ENCODE measurements at places on chromosomes 3 and 15.

DNA sequence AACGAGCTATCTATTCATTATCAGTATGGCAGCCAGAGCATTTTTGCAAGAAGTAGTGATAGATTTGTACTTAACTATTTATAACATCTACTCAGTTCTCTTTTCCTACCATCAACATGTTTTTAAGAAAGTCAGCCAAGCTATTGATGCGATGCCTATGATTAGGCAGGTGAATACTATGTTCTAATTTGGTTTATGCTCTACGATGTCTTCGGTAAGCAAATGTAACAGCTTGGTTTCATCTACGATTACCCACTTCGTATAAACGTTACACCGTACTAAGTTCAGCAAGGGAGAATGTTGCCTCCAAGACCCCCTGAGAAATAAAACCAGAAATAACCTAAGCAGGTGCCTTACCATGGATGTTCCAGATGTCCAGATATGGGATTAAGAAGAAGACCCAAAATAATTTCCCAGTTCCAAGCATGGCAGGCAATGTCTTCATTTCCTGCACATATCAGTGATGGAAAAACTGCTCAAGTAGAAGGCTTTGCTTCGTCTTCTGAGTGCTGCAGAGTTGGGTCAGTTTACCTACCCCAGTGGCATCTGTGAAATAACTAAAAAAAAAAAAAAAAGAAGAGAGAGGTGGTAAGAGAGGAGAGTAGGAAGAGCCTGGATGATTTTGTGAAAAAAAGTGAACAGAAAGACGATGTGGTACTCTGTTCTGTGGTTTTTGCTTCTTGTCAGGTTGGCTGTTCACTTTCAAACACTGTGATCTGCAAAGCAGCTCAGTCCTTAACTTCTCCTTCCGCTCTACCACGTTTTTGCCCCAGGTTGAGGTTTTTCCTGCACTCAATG, at the start of gene BTLA:
TSS of gene BTLA (minus strand) at position 559 of the 798 bp plus-strand sequence. CDS start at position 445, 114 bp downstream.
- DNase-seq, result no peak

GRCh38 chr3:146203776-146204175, 42.8 kb upstream of the PLOD2 start:
- DNase-seq, result no peak

DNA sequence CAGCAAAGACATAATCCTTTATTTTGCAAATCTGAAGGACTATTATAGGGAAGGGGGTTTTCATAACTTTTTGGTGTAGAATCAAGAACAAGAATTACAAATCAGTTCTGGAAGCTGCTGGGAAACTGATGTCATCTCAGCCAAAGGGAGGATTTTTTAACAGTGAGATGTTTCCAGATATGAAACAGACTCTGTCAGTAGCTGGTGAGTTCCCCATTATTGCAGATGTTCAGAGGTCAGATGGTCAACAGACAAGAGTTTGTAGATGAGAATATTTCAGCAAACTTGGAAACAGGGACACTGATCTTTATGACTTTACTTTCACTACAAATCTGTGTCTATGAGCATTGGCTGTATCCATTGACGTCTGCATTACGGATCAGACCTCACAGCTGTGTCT, 71.9 kb upstream of the LPP start:
- no peak for DNase-seq

- no peak for DNase-seq
These were observed 173.9 kb upstream of the CD96 start for GRCh38 chr3:111368056-111368455.

DNA sequence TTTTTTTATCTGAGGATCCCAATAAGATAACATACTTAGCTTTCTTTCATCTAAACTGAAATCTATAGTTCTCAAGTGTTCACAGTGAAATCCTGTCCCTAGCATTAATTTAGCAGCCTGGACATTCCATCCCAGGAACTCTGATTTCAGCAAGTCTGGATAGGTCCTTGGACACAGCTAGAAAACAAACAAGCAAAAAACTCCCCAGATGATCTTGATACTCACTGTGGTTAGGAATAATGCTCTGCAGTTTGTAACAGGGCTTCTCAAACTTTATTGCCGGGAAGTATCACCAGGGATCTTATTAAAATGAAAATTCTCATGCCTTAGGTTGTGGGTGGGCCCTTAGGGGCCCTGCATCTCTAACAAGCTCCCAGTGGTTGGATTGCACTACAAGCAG, 24.3 kb downstream of the THBS1 start:
- no peak for DNase-seq
